NB4 (cell line): ENCODE measurements at places on chromosomes 7 and 10.

DNA sequence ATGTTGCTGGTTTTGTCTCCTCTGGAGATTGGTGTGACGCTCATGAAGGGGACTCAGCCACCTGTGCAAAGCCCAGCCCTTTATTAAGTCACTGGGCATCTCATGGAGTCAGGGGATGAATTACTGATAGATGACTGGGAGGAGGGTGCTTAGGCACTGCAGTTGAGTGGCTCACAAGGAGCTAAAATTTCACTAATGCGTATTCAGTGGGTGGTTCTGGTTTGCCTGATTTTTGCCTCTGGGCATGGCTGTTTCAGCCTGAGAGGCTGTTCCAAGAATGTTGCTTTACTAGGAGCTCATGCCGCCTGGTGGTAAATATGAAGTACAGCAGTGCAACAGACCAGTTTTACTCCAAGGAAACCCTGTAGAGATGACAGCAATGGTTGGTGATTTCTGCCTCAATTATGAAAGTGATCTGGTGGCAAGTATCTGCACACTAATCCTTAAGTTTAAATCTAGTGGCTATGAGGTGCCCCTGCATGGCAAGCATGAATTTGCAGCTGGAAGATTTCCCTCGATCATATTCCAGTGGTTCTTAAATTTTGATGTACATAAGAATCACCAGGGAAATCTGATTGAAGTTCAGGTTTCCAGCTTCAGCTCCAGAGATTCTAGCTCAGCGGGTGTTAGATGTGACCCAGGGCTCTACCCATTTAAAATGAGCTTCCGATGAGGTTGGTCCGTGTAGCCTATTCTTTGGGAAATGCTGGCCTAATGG, 19.9 kb downstream of the ACTA2 start:
- DNase-seq = peak; percentile 70

DNA sequence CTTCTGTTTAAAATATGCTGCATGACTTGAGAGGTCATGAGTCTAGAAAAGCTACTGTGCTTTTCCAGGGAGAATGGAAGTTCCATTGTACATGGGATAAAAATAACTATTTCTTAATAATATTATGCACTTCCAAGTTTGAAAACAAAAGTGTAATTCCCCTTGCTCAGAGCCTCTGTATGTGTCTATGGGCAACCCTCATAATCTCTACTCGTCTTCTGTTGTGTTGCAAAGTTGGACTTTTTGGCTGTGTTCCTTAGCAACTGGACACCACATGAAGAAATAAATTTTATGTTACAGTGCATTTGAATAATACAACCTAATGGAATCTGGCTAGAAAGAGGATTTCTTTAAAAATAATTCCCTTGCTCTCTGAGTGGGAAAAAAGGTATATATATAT, 242.6 kb downstream of the TWIST1 start:
- no peak for DNase-seq

DNA sequence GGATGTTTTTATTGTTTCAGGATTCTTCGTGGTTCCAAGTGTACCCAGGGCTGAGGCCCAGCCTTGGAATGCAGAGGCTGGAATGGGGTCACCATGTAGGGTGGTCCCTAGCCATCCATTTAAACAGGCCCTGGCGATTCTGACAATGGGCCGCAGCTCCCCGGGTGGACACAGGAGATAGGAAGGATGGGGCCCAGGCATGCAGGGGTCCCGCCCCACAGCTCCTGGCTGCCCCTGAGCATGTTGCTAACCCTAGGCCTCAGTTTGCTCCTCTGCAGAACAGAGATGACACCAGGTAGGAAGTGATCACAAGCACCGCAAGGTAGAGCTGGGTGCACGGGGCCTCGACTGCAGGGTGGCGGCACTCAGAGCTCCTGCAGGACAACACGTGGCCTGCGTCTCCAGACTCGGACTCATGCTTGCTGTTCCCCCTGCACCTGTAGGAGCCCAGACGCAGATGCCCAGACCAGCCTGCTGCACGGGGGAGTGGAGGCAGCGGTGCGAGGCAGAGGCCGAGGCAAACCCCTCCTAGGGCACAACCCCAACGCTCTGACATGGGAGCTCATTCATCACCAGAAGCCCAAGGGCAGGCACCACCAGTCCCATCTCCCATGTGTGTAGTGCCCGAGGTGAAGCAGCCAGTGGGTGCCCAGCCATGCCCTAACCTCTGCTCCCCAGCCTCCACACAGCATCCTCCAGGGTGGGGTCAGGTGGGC, 25.5 kb downstream of the VIPR2 start:
- no peak for DNase-seq

- no peak for DNase-seq
These were observed 32.9 kb downstream of the PHTF2 start for GRCh38 chr7:77831481-77831880.

GRCh38 chr10:102408131-102408727, 10.4 kb downstream of the PSD start:
- no peak for DNase-seq

DNA sequence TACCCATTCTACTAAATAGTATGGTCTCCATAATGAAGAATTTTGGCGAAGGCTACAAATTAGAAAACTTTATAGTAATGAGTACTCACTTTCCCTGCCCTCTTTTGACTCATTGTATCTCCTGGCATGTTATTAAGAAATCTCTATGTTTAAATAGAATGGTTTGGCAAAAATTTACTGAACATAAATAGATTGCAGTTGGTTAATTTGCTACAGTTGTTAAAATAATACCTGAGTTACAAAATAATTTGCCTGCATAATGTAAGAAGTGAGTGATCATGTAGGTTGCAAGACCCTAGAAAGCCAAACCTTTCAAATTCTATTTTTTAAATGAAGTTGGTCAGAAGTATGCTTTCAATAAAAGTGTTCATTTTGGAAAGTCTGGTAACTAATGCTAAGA, 176.8 kb upstream of the AHR start:
- no peak for DNase-seq

GRCh38 chr10:102796407-102797176, 40.6 kb downstream of the CYP17A1 start:
- DNase-seq = peak; percentile 91

GRCh38 chr10:11517150-11517549, 94.3 kb downstream of the USP6NL start:
- no peak for DNase-seq

- no peak for DNase-seq
These were observed 631.9 kb downstream of the CALN1 start for GRCh38 chr7:71780282-71780681.

GRCh38 chr7:92750447-92750839, 85.9 kb downstream of the CDK6 start:
- no peak for DNase-seq

DNA sequence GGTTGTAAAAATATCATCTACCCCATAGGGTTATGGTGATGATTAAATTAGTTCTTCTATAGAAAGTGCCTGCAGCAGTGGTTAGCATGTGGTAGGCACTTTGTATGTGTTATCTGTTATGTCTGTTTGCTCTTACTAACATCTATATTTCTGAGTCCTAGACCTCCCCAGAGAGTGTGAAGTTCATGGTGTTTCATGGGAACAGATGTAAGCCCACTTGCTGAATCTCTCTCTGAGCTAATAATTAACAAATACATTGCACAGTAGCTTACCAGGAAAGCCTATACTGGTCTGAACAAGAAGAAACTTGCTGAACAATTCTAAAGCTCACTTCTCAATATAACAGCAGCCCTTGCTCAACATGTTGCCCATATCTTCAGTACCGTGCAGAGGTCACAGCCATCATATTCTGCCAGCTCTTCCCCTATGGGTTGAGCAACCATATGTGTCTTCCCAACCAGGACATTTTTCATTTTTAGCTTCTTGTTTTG, 100.1 kb downstream of the NPSR1 start:
- no peak for DNase-seq

DNA sequence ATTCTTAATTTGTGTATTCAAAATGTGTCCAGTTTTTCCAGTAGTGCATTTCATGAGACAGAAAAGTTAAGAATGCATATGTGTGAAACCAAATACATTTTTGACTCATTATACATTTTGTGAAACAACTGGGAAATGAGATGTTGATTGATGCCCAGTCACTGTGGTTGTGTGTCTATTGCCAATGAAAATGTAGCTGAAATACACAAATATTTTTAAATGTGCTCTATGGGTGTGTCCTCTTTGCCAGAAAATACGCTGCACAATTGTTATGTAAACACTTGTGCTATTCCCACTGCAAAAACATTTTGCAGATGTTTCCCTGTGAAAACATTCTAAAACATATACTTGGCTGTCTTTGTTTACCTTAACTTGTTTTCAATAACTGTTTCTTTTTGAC, 395.2 kb downstream of the TFEC start:
- DNase-seq = no peak

DNA sequence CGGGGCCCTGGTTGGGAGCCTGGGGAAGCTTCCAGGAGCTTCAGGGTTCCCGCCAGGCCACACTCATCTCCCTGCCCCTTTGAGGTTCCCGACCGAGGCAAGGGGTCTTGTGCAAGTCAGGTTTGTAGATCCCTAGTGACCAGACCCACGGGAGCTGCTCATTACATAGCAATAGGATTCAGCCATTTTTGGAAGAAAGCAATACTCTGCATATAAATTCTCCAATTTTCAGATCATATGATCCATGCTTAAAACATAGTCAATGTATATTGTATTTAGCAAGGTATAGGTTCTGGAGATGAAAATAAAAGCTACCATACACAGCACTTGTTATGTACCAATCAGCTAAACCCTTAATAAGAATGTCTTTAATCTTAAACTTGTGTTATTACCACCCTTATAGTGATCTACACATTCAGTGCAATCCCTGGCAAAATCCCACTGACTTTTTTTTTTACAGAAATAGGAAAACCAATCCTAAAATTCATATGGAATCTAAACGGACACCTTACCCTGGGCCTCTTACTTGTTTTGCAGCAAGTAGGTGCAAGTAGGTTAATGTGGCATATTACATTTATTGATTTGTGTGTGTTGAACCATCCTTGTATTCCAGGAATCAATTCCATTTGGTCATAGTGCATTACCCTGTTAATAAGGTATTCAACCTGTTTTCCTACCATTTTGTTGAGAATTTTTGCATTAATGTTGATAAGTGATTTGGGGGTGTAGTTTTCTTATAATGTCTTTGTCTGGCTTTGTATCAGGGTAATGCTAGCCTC, 13.8 kb upstream of the FKBP9 start:
- DNase-seq = no peak

- no peak for DNase-seq
These were observed 62.6 kb downstream of the IKZF1 start for GRCh38 chr7:50367100-50367499.

GRCh38 chr10:29761916-29762315, 127.1 kb upstream of the SVIL start:
- no peak for DNase-seq

DNA sequence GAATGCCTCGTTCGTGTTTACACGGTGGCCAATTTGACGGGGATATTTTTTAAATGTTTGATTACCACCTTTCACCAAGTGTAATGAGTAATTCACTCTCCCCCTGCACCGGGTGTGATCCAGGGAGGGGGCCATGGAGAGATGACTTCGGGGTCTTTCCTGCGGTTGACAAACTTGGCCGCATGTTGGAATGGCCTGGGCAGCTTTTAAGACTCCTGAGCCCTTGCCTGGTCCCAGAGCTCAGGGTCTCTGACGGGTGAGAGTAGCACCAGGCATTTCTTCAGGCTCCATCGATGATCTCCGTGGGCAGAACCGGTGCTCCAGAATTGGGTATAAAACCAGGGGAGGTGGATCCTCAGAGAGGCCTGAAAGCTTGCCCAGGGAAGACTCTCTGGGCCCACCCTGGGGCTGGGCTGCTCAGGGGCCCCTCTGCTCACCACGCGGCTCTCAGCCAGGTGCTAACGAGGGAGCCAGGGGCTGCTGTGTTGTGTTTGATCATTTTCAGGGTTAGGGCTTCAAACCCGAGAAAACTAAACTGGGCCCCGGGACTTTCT, 882 bp downstream of the ZNF282 start:
- peak; percentile 57 for DNase-seq

GRCh38 chr7:25303281-25304181, 75.2 kb upstream of the NPVF start:
- DNase-seq = no peak

DNA sequence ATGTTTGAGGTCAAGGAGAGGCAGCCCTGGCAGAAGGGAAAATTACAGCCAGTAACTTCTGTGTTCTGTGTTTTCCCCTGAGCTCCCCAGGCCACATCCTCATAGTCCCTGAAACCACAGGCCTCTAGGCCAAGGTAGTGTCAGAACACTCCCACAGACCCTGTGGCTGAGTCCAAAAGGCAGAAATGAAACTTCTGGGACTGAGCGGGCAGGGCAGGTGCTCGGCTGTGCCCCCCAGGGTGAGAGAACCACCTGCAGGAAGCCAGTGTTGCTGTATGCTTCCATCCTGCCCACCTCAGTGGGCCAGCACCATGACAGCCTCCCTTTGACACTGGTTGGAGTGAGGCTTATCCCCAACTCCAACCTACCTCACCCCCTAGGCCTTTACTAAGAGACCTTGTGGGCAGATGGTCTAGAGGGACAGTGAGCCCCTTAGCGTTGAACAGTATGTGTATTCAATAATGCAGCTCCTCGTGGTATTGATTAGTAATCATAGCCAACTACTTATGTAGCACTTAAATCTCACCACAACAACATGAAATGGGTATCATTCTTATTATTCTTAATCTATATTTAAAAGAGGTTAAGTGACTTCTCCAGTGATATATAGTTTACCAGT, 30.3 kb downstream of the PIK3CG start:
- peak; percentile 91 for DNase-seq

DNA sequence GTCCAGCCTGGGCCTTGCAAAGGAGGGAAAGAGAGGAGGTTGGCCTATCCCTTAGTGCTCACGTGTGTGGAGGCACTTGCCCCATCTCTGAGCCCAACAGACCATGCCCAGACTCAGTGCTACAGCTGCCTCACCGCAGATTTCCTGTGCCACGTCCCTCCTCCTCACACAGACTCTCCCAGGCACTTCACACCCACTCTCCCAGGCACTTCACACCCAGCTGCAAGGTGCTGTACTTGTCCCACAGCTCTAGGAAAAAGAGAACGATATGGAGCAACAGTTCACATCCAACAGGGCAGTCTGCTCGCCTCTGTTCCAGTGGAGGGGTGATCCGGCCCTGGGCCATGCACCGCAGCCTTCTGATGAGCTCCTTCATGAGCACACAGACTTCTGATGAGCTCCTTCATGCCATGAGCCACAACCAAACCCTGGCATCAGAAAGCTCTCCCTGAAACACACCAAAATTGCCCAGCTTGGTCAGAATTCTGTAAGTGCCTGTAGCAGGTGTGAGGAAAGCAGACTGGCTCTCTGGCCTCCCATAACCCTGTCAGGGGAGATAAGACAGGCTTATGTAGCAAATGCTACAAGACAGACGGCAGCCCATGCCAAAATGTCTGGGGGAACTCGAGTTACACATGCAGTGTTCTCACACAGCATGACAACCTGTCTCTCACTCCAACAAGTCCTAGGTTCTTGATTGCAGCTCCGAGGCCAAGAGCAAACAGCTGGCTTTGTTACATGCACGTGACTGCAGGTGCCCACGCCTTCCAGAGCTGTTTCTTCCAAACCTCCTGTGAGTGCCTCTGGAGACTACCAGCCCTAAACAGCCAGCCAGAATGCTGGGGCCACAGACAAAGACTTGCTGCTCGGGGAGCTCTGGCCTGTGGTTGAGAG, 348.5 kb downstream of the GRID1 start:
- peak; percentile 54 for DNase-seq

DNA sequence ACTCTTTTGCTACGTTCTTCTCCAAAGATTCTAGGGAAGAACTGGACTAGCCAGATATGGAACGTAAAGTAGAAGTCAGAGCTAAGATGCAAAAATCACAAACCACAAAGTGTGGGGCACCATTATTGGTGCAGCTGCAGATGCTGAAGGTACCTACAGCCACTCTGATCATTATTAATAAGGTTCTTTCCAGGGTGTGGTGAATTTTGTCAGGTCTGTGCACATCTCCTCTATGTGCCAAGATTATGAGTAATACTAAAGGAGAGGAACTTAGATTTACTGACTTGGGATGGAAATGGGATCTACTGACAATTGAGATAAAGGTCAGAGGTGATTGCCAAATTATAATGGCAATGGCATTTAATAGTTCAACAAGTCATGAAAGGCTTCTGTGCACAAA, 148.2 kb downstream of the RAPGEF5 start:
- no peak for DNase-seq
